Body of pancreas (tissue), 4 donors: ENCODE measurements at places on chromosomes 3 and 15.
A peak's percentile ranks its signal among the peaks of the same experiment; 100 is the strongest.

- DNase-seq = no peak
Measured at GRCh38 chr3:195032106-195032759, 238.7 kb downstream of the XXYLT1 start.

DNA sequence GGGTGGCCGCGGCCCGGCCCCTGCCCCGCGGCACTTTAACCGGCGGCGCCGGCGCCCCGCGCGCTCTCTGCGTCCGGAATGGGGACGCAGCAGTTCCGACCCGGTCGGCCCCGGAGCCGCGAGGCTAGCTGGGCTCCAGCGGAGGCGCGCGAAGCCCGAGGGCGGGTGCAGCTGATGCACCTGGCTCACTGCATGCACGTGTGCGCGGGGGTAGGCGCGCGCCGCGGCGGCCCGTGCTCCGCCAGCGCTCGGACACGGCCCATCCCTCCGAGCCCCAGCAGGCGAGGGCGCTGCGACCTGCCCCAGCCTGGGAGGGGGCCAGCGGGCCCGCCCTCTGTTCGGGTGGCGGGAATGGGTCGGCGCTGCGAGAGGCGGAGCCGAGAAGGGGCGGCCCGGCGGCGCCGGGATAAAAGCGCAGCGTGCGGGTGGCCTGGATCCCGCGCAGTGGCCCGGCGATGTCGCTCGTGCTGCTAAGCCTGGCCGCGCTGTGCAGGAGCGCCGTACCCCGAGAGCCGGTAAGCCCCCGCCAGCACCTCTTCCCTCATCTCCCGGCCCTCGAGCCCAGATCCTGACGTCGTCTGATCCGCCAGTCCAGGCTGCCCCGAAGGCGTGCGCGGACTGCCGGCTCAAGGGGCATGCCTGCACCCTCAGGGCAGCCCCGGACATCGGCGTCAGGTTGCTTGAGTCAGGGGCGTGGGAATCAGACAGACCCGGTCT, at the start of the genes CHDH and IL17RB:
Gene CHDH (minus strand): TSS at position 286 of the 717 bp plus-strand sequence. CDS start 22,411 bp downstream, outside the sequence.
Gene IL17RB (plus strand): TSS at position 435 of the 717 bp plus-strand sequence. CDS start 21 bp downstream, at position 456.
- peak; percentile 92 for DNase-seq

DNA sequence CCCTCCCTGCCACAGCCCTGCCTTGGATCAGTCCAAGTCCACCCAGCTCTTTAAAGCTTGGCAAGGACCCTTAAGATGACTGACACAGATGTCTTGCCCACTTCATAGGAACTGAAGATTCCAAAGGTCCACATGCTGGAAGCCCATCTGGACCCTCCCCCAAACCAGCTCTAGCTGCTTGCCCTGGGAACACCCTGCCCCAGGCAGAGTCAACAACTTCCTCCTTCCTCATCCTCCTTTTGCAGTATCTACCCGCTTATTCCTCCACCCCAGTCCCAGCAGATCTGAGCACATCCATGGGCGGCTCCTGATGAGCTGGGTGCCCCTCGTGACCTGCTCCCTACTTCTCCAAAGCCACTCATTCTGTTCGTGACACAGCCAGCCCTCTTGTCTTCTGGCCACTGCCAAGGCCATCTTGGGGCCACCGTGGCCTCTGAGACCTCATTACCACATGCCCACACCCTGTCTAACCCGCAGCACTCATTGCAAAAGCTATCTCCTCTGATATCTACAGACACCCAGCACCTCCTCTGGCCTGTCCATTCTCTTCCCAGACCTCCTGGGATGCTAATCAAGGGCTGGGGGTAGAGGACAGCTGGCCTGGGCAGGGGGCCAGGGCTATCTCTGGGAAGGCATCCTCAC, 2.0 kb upstream of the PFKFB4 start:
- DNase-seq = peak; percentile 72

DNA sequence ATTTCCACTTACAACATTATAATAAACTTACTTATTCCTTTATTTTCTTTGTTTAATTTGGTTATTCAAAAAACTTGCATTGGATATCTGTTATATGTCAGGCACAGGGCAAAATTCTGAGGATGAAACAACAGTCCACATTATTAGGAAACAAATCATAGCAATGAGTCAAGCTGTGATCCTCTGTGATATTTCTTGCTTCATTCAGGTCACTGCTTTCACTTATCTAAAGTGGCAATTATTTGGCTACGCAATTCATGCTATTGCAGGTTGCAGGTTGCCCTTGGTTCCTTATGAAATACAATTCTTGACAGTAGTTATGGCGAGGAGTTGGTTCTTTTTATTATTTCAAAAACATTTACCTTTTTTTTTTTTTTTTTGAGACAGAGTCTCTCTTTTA, 66.4 kb upstream of the CNTN6 start:
- DNase-seq = no peak

GRCh38 chr15:60347480-60348049, 50.2 kb downstream of the ANXA2 start:
- no peak for DNase-seq

DNA sequence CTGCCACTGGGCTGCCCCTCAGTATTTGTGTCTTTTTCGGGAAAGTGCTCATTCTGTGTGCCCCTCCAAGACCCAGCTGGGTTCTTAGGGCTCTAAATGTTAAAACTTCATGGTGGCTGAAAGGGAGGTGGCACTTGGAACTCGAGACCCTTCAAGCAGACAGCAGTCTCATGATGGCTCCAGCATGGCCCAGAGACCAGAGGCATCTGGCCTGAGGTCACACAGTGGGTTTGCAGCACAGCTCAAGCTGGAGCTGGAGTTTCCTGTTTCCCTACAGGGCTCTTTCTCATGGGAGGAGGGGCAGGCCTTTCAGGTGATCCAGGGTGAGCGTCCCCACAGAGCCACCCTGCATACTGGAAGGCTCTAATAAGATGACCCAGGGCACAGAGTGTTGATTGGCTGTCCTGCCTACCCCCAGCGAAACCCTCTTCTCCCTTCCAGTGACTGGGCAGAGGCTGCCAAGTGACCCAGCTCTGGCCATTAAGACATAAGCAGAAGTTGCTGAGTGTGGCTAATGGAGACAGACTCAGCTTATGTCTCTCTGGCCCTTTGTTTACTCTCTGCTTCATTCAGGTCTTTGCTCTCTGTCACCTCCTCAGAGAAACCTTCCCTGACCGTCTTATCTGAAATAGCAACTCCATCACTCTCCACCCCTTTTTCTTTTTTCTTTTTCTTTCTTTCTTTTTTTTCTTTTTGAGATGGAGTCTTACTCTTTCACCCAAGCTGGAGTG, 166.6 kb upstream of the SMAD3 start:
- DNase-seq = no peak

DNA sequence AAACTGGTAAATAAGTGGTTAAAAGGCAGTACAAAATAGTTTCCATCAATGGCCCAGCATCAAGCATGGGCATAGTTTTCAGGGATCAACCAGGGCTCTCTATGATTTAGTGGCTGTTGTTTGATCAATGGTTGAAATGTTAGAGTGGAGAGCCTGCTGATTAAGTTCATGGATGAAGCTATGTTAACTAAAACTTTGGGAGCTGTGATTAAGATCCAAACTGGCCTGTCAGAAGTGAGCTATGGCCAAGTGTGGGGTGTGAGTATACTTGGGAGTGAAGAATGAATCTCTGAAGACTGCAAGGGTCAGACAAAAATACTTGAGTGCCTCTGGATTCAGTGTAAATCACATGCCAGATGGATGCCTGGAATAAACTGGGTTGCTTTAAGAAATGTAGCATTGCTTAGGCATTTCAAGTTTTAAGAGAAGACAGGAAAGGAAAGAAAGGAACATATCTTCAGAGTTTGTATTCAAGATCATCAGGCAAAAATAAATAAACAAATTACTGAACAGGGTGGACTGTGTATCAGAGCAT, 422.2 kb upstream of the ADAMTS9 start:
- DNase-seq = no peak

DNA sequence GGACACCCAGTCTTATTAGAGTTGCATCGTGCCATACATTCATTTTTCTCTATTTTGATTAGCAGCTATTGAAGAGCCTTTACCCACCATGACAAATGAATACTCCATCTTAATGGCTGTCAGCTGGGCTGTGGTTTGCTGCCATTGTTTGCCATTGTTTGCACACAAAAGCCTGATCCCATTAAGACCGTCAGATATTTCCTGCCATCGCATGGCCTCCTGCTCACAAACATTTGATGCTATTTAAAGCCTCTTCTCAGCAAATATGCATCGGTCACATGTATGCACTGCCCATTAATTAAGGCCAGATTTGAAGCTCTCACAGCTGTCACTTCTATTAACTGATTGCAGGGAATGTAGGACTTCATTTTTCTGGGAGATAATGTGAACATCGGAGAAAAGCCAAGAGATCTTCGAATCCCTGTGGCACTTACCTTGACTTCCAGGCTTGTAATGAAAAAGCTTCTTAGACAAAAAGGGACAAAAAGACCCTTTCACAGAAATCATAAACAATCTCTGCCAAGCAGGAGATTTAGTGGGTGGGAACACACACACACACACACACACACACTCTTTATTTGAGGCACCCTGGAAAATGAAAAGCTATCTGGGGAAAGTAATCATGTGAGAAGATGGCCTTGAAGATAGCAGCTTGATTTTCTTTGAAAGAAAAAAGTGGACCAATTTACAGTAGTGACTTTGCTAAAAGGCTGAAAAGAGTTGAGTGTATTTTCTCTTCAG, 175.4 kb upstream of the NR2E3 start:
- DNase-seq = no peak

DNA sequence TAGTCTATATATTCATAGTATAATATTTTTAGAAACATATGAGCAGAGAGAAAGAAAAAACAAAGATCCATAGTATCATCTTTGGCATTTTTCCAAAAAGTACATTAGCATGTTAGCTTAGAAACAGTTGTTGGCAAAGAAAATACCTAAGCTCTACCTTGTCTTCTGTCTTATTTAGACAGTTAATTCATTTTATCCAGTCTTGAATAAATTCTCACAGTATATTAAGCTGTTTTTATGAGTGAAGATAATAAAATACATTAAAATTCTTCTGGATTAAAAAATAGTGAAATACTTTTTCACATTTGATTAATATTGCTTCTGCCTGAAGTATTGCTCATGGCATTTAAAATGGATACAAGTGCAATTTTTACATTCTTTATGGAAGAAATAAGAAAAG, 145.2 kb downstream of the ZIC1 start:
- DNase-seq = no peak

DNA sequence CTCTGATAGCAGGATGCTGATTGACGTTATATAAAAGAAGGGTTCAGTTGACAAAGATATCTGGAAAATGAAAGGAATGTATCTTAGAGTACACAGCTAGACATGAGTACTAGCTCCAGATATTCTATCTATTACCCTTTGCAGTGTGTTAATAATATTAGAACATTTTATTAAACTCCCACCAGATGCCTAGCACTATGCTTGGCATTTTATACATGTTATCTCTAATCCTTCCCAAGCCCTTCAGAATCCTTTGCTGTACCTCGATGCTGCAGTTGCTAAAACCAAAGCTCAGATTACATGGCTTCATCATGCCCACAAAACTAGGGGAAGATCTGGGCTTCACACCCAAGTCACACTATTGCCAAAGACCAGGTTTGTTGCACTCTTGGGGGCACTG, 350.1 kb upstream of the AZI2 start:
- DNase-seq = no peak

GRCh38 chr15:80549654-80550053, 145.5 kb upstream of the ABHD17C start:
- no peak for DNase-seq

GRCh38 chr3:170323331-170323730, 34.2 kb upstream of the SKIL start:
- no peak for DNase-seq

- DNase-seq = no peak
Measured at GRCh38 chr15:39110746-39111145, 470.1 kb upstream of the THBS1 start.

DNA sequence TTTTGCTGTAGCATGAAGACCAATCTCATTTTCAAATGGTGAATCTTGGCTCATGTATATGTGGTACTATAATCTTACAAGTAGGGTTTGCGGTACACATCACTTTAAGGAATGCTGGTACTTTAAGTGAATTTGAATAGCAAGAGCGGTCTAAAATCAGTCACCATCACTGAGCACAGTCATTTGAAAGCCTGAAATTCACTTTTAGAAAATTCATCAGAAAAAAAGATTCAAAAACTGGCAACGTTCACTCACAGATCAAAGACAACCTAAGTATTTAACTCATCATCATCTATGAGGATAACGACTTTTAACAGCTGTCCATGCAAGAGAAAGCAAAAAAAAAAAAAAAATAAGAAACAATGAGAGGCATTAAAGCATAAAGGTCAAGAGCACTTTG, 111.6 kb downstream of the FHIT start:
- no peak for DNase-seq

GRCh38 chr15:45157974-45158373, 28.2 kb downstream of the DUOX1 start:
- DNase-seq = no peak

- DNase-seq = no peak
Measured at GRCh38 chr3:102916532-102916931, 481.7 kb downstream of the ZPLD1 start.

GRCh38 chr3:43747641-43748040, 56.9 kb downstream of the ABHD5 start:
- DNase-seq = no peak

DNA sequence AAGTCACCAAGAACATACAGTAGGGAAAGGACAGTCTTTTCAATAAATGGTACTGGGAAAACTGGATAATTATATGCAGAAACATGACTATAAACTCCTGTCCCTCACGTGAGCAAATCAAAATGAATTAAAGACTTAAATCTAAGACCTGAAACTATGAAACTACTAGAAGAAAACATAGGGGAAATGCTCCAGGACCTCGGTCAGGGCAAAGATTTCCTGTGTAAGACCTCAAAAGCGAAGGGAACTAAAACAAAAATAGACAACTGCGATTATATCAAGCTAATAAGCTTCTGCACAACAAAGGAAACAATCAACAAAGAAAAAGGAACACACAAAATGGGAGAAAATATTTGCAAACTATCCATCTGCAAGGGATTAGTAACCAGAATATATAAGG, 62.7 kb downstream of the CRYGS start:
- DNase-seq = no peak

- DNase-seq = no peak
Measured at GRCh38 chr15:89398896-89399237, 64.2 kb upstream of the POLG start.

DNA sequence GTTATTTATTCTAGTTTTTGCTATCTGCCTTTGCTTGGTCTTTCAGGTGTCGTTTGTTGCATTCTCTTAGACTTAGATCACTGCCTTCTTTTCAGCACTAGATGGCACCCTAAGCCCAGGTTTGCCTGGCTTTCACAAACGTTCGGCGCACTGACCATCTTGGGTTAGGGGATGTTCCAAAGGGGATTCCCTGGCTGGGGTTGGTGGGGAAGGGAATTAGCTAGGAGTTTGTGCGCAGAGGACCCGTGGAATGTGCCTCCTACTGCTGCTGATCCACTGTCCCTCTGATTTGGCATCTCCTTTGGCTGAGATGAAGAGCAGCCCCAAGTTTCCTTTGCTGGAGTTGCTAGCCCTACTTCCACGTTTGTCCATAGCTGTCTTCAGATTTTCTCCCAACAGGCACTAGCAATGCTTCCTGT, 33.9 kb downstream of the PFN2 start:
- DNase-seq = peak; percentile 46

DNA sequence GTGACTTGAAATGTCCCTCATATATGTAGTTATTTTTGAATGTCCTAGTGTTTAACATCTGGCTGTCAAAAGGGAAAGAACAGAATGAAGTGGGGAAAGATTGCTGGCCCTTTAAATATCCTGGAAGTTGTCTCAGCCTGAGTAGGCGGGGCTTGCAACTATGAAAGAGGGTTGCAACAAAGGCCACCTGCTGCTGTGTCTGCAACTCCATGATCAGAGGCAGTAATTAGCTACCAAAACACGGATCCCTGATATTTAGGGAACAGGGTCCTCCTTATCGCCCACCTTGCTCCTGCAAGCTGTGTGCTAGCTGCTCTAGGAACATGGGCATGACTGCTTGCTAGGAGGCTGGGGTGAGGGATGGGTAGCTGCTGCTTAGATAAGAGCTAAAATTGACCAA, 100.2 kb upstream of the CFAP20DC start:
- no peak for DNase-seq
